ENCODE measurements at places on chromosomes 12 and 14. TPM values are rescaled to one million over a fixed set of nuclear protein-coding genes. Genes with fewer than 3 reads are reported as not detected.

The TUNAR gene
- not detected for total RNA-seq

The GOLT1B gene
- 37.5 TPM for total RNA-seq

The BTBD7 gene
- 20.4 TPM for total RNA-seq

The PIWIL1 gene
- total RNA-seq: not detected

The CIDEB gene
- total RNA-seq: 48.2 TPM
